IPS DF 19.7 (cell line): ENCODE measurements at places on chromosomes 13 and 19.

- no peak for DNase-seq
These were observed 96.6 kb upstream of the LSM14A start for GRCh38 chr19:34075661-34076091.

DNA sequence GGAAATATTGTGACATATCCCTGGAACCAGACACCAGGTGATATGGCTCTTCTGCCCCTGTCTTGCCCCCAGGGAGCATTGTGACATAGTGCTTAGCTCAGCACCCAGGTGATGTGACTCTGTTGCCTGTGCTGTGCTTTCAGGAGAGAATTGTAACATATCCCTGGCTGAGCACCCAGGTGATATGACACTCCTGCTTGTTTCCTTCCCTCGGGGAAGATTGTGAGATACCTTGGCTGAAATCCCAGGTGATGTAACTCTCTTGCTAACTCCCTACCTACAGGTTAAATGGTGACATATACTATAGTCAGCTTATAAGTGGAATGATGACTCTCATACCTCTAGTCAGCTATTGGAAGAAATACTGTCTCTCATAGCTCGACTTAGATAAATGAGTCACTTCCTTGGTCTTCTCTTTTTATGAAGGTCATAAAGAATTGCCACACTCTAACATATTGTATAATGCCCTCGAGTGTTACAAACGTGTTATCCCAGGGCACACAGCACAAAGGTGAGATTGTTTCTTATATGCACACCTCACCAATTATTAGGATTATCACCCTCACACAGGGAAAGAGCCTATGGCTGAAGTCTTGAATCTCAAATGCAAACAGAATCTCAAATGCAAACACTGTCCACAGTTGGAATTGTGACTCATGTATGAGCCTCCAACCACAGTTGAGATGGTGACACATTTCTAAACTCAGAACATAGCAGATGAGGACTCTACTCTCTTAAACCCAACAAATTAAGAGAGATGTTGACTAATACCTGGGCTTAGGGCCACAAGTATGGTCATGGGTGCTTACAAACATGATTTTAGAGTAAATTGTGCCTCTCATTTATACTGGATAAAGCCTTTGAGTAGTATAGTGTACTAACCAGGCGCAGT, 32.7 kb upstream of the ZNF254 start:
- no peak for DNase-seq

DNA sequence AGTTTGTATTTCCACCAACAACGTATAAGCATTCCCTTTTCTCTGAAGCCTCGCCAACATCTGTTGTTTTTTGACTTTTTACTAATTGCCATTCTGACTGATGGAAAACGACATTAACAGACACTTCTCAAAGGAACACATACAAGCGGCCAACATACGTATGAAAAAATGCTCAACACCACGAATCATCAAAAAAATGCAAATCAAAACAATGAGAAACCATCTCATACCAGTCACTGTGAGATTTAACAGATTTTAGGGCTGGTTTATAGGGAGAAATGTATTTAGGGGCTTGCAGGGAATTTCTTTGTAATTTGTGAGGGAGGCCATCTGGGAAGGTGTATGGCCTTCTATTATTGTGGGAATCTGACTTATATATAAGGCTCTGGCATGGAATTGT, 2.8 kb upstream of the DZIP1 start:
- no peak for DNase-seq

- DNase-seq, result no peak
These were observed 2.4 kb downstream of the GPX4 start for GRCh38 chr19:1105873-1106840.

DNA sequence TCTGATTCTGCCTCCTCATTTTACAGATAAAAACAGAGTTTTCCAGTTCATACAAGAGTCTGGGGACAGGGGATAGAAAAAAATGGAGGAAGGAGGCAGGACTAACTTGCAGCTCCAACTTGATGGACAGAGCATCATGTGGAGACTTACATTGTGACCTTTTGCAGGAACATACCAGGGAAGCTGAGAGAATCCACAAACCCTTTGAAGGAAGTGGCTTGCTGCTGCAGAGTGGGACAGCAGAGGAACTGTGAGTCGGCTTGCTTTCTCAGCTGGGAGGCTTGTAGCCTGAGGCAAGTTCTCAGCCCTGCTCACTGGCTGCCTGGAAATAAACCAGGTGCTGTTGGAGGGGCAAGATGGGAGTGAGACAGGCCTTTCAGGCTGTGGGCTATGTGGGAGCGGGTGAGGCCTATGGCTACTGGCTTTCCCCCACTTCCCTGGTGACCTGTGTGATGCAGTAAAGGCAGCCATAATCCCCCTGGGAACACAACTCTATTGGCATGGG, 614.4 kb downstream of the KCTD12 start:
- no peak for DNase-seq

DNA sequence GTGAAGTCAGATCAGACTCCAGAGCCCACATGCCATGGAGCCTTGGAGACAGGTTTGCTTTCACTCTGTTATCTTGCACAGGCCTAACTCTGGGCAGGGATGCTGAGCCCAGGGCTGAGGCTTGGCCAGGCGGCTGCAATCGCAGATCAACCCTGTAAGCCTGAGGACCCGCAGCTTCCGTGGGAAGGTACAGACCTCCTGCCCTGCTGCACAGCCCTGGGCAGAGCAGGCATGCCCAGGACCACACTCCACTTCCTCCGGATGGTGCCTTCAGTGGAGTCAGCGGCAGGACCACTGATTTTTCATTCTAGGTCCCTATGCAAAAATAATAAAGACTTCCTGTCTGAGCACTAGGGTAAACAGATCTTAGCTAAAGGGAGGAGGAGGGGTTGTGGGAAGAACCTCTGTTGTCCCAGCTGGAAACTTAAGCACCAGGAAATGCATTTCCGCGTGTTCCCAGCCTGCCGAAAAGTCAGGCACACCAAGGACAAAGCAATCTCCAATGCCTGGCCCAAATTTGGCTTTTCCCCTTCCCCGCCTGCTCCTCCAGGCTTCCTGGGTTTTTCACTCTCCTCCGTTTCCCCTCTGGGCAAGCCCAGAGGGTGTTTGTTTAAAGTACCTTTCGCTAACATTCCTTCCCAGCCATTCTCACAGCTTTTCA, 87.3 kb downstream of the KCTD15 start:
- peak; percentile 69 for DNase-seq

GRCh38 chr13:106318941-106319411, 216.5 kb downstream of the EFNB2 start:
- peak; percentile 47 for DNase-seq

DNA sequence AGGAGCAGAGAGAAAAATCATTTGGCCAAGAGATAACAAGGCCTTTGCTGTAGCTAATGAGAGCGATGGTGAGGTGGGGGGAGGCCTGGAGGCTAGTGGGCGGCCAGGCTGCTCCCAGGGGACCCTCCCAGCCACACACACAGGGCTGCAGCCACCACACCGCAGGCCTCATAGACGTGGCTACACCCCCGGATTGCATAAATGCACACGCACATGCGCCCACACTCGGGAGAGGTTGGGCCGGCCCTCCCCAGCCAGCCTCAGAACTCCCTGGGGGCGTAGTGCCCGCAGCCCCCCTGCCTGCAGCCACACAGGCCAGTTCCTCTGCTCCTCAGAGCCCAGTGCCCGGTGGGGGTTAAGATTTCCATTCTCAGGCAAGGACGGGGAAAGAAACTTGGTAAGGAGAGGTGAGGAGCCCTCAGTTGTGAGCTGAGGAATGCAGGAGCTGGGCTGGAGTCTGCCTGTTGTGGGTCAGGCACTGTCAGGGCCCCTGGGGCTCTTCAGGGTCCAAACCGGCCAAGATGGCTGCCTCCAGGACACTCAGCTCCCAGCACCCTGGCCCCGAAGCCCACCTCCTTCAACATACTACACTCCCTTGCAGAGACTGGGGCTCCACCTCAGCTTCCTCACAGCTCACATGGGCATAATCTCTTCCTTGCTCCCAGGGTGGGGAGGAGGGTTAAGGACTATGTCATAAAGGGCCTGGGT, 8.0 kb downstream of the PTH2 start:
- no peak for DNase-seq

DNA sequence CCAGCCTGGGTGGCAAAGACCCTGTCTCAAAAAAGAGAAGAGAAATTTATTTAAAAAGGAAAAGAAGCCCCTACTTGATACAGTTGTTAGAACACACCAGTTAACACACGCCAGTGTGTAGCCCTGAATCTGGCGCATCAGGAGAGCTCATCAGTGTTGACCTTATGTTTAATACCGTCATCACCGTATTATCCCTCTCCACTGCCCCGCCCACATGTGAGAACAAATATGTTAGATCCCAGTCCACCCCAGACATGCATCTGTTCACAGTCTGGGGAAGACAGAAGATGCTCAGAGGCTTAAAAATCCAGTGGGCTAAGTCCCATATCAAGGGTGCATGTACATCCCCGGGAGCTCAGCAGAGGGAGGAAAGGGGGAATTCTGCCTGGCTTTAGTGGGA, 155.2 kb downstream of the DPF1 start:
- DNase-seq, result no peak

GRCh38 chr19:1850809-1851653, 2.7 kb upstream of the REXO1 start:
- no peak for DNase-seq

DNA sequence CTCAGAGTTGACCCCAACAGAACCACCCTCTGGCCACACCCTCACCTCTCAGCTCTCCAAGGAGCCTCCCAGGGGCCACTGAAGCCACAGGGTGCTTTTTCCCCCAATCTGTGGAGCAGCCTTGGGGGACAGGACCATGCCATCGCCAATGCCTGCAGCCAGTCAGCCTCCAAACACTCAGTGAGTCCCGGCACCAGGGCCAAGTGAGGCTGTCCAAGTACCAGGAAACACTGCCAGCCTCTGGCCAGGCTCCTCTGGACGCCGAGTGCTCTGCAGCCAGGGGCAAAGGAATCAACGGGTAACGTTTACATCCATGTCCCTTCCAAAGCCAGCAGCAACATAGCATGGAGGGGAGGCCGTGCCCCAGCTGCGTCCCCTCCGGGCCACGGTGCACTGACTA, 9.5 kb upstream of the COMP start:
- DNase-seq, result no peak

DNA sequence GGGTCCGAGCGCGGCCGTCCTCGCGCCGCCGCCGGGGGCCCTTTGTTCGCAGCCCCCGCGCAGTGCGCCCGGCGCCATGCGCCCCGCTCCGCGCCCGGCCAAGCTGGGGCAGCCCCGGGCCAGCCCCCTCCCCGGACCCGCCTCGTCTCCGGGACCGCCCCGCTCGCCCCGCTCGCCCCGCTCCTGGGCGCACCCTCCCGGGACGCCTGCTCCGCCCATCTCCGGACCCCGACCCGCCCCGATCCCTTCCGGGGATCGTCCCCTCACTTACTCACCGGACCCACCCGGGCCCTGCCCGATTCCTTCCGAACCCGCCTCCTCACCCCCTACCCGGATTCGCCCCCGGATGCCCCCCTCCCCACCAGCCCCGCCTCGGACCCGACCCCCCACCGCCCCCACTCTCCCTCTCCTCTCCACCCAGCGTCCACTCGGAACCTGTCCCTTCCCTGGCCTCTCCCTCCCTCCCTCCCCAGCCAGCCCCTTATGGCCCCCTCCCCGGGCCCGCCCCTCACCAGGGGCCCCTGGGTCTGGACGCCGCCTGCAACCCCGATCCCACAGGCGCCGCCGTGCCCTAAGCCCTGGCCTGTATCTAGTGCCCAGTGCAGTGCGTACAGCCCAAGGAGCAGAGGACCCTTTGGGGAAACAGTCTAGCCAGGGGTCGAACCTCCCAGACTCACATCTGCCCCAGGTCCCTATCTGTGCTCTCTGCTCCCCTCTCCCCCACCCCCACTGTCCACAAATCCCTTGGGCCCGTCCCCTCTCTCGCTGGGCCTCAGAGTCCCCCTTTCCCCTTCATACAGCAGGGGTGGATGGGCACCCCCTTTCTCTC, at the start of gene CPAMD8:
CPAMD8 (minus strand) TSS at position 105 of the 829 bp plus-strand sequence. CDS start 168 bp downstream, outside the sequence.
- no peak for DNase-seq

GRCh38 chr19:37691881-37692504, 27.6 kb downstream of the ZNF607 start:
- DNase-seq, result peak; percentile 67

GRCh38 chr13:67860315-67860714, 630.2 kb upstream of the PCDH9 start:
- DNase-seq, result no peak

GRCh38 chr13:32443111-32443510, 15.2 kb upstream of the N4BP2L1 start:
- DNase-seq, result no peak

GRCh38 chr13:36907821-36908220, 12.2 kb downstream of the SMAD9 start:
- no peak for DNase-seq

DNA sequence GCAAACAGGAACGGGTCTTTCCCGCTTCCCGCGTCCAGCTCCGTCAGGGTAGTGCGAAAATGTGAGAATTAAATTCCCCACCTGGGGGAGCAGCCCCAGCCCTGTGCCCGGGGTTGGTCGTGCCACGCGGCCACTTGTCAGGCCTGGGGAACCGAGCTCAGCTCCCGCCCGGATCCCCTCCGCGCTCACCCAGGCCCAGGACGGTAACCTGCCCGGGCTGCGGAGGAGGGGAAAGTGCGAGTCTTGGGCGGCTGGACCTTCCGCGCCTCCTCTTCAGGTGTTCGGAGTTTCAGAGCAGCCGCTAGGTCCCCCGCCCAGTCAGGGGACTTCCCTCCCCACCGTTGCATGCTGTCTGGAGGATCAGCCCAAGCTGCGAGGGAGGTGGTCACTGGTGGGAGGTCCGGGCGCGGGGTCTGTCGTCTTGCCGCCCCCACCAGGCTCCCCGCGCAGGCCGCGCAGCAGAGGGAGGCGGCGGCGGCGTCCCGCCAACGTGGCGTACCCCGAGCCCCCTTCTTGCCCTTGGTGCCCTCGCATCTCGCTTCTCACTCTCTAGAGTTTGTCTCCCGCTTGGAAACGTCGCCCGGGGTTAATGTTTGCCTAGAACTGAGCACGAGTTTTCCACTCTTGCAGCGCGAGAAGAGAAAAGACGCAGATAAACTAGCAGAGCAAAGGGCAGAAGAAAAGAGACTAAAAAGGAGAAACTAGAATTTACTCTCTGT, 8.1 kb downstream of the URAD start:
- DNase-seq, result no peak

DNA sequence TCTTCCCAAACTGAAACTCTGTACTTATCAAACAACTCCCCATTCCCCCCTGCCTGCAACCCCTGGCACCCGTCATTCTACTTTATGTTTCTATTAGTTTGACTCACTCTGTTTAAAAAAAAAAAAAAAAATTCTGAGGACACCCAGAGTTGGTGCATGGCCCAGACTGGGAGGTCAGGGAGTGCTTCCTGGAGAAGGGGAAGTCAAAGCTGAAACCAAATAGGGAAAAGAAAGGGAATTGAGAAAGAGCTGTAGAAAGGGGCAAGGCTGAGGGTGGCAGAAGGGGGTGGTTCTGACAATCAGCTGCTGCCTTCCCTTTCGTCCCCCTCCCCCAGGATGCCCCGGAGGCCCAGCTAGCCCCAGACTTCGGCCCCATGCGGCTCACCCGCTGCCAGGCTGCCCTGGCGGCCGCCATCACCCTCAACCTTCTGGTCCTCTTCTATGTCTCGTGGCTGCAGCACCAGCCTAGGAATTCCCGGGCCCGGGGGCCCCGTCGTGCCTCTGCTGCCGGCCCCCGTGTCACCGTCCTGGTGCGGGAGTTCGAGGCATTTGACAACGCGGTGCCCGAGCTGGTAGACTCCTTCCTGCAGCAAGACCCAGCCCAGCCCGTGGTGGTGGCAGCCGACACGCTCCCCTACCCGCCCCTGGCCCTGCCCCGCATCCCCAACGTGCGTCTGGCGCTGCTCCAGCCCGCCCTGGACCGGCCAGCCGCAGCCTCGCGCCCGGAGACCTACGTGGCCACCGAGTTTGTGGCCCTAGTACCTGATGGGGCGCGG, 9.0 kb upstream of the STRN4 start:
- DNase-seq, result no peak
